ENCODE measurements at places on chromosomes 7 and 10.

DNA sequence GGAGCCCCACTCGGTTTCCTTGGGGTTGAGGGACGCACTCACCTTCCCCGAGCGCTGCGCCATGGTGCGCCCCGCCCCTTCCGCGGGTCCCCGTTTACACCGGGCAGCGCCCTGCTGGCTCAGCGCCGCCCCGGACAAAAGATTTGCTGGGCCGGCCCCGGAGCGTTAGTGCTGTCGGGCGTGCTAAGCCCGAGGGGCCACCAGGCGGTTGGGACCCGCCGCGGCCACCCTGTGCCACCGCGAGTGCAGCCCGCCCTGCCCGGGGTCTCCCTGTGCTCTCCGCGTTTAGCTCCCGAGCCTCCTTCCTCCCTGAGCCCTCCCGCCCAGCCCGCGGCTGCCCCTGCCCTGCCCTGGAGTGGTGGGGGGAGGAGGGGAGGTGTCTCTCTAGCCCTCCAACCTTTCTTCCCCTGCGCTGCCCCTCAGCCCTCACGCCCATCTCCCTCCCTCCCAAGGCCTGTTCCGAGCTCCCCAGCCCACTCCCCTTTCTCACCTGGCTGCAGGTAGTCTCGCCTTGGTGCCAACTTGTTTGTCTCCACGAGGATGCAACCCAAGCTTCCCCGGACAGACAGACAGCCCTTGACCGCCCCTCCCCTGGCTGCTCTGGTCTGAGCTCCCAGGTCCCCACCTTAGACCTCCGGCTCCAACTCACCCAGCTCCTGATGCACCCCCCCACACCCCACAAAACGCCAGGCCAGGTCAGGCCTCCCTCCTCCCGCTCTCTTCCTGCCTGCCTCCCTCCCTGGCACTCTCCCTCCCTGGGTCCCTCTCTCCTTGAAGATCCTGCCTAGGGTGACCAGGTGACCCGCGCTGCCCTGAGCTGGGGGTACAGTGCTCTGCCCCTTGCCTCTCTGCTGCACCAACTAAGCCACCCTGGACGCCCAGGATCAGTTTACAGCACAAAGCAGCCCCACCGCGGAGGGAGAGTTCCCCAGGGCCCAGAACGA lies at the start of gene CRYGN:
Gene CRYGN (minus strand): TSS at position 287 of the 944 bp plus-strand sequence. CDS start 224 bp downstream, at position 63.
- no peak for DNase-seq

DNA sequence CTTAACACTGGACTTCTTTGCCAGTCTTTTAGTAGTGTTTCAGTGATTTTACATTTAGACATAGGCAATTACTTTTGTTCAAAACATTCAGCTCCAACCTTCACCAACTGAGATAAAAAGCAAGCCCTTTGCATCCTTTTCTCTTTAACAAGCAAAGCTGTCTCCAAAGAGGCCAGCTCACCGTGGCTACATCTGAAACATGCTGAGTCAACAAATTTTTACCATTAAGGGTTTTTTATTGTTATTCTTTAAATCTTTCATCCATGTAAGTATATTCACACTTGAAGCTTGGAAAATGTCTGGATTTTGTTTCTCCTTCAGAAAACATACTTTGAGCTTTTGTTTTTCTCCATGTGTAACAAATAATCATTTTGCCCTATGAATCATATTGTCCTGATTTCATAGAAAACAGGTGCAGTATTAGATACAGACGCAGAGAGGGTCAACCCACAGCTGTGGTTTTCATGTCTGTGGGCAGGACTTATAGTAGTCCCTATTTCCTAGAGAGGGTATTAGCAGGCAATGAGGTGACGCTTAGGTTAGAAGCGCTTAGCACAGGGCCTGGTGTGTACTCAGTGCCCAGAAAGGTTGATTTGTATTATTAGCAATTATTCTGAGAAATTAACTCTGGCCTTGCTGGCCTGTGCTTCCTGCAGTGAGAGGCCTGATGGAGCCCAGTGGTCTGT lies 99.5 kb downstream of the MKI67 start:
- no peak for DNase-seq

GRCh38 chr7:88787777-88788176 lies 7.8 kb downstream of the TEX47 start:
- DNase-seq = no peak

DNA sequence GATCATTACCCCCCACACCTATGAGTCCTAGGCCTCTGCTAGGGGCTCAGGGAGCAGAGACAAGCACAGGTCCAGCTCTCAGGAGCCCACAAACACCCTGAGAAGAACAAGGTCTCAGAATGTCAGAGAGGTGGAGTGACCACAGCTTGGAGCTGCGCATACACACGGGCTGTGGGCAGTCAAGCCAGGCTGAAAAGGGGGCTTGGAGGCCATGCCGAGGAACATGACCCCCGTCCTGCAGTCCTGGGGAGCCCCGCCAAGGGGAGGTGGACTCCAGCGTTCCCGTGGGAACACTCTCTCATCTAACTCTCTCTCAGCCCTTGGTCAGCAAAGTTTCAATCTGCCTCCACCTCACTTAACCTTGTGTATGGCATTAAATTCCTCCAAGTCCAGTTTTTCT lies 7.8 kb upstream of the MMP21 start:
- no peak for DNase-seq

DNA sequence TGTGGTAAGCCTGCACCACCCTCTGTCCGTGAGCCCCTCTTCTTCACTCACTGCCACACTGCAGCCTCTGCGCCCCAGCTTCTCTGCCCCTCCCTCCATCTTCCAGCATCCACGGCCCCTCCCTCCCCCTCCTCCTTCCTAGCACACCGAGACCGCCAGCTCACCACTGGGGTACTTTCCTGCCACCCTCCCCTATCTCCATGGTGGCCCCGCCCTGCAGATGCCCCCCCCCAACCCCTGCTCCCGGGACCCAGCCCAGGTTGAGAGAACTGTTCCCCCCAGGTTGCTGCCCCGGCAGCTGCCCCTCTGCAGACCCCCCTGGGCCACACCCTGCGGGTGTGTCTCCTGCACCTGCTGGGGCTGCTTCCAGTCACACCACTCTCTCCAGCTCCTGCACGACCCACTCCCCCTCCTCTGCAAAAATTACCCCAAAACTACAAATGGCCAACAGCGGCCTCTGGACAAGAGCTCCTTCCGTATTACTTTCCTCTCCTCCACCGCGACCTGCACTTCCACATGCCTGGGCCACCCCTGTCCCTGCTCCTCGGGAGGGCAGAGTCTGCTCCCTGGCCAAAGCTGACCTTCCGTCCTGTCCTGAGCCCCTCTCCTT lies 209.2 kb upstream of the PPP2R2D start:
- DNase-seq = no peak

GRCh38 chr7:129160161-129160905 lies 15.8 kb downstream of the TSPAN33 start:
- DNase-seq = no peak

GRCh38 chr7:70047384-70047783 lies 449.1 kb downstream of the AUTS2 start:
- DNase-seq = no peak

GRCh38 chr10:85548034-85548433 lies 818.6 kb downstream of the GRID1 start:
- no peak for DNase-seq

DNA sequence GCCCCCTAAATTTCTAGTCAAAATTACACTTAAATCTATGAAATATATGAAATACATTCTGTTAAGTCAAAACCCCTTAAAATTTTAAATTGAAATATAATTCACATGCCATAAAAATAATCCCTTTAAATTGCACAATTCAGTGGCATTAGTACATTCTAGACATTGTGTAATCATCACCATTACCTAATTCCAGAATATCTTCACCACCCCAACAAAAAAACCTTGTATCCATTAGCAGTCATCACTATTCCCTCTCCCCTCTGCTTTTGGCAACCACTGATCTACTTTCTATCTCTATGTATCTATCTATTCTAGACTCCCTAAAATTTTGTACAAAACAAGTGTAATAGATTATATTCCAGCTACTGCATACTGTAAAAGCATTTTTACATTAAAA lies 261.2 kb downstream of the GLI3 start:
- no peak for DNase-seq

DNA sequence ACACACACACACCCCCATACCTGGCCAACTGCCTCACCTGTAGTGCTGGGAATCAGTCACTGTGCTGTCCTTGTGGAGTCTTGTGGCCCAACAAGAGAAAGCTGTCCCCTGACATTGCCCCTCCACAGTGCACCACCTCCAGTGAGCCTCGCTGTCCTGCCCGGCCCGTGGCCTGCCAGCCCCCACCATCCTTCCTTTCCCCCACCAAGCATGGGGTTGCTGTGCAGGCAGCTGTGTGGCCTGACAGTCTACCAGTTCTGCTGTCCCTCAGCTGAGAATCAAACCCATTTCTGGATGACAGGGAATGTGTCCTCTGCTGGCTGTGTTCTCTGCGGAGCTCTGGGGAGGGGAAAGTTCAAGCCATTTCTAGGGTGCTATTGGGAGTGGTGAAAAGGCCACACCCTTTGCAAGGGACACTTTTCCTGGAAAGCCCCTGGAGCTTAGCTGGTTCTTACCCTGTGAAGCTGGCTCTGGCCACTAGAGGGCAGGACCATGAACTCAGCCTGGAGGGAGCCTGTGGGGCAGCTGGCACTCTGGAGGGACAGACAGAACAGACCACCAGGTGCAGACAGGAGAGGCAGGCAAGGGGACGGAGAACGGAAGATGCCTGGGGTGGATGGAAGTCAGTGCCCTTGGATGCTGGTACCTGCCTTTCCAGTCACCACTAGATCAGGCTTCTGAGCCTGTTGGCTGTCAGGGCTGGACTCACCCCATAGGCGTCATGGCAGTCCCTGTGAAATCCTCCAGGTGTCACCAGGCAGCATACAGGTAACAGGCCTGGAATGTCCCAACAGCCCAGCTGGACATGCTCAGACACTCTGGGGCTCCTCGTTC lies 10.5 kb upstream of the MTPAP start:
- DNase-seq = peak; percentile 30

- no peak for DNase-seq
Observed at GRCh38 chr7:80908360-80908797, 10.5 kb downstream of the SEMA3C start.

GRCh38 chr7:28570970-28571288 lies 158.6 kb downstream of the CREB5 start:
- no peak for DNase-seq

DNA sequence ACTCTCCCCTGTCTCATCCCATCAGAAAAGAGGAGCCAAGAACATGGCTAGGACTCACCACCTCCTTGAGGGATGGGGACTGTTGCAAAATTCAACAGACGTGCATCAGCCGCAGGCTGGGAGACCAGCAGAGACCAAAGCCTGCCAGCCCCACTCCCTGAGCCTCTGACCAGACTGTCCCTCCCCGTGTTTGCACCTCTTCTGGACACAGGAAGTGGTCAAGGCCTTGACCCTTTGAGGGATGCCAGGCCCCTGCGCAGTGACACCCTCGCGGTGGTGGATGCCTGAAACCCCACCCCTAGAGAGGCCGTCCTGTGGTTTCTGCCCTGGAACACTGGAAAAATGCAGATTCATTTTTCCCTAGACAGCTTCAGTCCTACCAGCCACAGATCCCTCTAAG lies 128.4 kb upstream of the TCF7L2 start:
- DNase-seq = no peak

- DNase-seq = no peak
Observed at GRCh38 chr7:76220185-76221057, 18.7 kb downstream of the SRRM3 start.

DNA sequence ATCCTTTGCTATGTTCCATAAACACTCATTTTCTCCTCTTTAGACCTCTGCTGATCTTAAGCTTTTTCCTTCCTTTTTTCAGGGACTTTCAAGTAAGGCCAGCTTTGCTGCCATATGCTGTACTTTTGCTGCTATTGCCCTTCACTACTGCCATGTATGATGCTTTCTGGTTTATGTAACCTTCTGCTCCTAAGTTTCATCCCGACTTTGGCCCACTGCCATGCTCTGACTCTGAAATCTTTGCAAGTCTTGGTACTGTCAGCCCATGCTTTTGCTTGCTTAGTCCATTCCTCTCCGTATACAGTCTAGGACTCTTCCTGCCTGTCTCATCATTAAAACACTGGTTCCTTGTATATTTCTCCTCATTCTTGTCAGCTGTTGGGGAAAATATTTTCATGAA lies 152.4 kb downstream of the RNF133 start:
- no peak for DNase-seq

GRCh38 chr7:25496476-25497368 lies 268.4 kb upstream of the NPVF start:
- no peak for DNase-seq

GRCh38 chr7:133613250-133613790 lies 360.4 kb downstream of the EXOC4 start:
- DNase-seq = no peak

DNA sequence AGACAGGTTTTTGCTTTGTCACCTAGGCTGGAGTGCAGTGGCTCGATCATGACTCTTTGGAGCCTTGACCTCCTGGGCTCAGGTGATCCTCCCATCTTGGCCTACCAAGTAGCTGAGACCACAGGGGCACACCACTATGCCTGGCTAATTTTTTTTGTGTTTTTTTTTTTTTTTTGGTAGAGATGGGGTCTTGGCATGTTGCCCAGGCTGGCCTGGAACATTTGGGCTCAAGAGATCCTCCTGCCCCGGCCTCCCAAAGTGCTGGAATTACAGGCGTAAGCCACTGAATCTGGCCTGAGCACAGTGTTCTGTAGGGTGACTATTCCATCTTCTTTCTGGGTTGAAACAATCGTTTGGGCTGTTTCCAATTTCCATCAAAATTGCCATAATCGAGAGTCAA lies 1.5 kb upstream of the MUC3A start:
- DNase-seq = no peak

GRCh38 chr10:18113881-18114280 lies 26.3 kb upstream of the CACNB2 start:
- no peak for DNase-seq

- no peak for DNase-seq
Observed at GRCh38 chr10:77027576-77027975, 610.0 kb downstream of the KCNMA1 start.

- no peak for DNase-seq
Observed at GRCh38 chr7:57199252-57199651, 67.0 kb upstream of the ZNF479 start.

GRCh38 chr7:106568680-106569499 lies 92.1 kb downstream of the CCDC71L start:
- DNase-seq = no peak

DNA sequence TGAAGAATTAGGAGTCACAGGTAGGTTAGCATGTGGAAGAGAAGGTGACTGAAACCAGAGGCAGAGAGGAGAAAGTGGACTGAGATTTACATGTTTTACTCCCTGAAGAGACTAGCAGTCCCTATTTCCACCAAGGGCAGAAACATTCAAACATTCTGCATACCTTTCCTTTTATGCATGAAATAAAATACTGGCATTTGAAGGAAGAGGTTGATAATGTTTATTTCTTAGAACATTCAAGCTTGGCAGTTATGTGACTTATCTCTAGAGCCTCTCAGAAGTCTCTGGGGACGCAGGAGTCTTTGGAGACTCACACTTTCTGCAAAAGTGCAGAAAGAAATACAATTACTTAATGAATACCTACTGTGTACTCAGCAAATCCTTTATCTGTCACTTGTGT lies 507.1 kb upstream of the C7orf33 start:
- DNase-seq = no peak

Data from stimulated activated CD8-positive, alpha-beta memory T cell treated with anti-CD3 and anti-CD28 coated beads, Interleukin-7, amount 100 ng/mL, for 1 hour (primary cell).